ENCODE measurements at places on chromosomes 2 and 18.

DNA sequence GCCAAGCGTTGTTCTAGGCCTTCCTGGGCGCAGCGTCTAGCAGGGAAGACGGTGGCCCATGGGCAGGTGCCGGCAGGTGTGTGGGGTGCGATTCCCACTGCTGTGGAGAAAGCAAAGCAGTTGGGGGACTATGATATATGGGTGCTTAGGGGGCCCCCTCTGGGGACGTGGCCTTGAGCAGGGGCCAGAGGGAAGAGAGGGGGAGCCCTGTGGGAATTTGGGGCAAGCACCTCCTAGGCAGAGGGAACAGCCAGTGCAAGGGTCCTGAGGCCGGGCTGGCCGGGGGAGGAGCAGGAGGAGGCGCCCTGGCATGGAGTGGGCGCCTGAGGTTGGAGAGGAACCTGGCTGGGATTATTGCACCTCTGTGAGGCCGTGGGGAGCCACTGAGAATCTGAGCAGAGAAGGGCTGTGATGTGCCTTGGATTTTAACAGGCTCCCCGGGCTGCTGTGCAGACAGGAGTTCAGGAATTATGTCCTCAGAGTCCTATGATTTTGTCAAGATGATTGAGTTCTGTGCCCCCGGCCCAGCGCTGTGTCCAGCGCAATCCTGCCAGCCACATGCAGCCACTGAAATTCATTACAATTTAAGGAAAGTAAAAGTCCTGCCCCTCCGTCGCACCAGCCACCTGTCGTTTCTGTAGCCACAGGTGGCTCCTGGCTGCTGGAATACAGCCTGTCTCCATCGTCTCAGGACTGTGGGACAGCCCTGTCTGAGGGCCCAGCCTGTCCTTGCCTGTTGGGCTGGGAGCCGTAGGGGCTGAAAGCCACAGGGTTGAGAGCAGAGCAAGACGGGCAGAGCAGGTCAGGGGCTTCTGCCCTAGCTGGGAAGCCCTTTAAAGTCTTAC, 9.1 kb upstream of the KLHL30 start:
- DNase-seq: no peak

GRCh38 chr2:10124538-10125045, 2.1 kb downstream of the RRM2 start:
- DNase-seq: peak; percentile 59

DNA sequence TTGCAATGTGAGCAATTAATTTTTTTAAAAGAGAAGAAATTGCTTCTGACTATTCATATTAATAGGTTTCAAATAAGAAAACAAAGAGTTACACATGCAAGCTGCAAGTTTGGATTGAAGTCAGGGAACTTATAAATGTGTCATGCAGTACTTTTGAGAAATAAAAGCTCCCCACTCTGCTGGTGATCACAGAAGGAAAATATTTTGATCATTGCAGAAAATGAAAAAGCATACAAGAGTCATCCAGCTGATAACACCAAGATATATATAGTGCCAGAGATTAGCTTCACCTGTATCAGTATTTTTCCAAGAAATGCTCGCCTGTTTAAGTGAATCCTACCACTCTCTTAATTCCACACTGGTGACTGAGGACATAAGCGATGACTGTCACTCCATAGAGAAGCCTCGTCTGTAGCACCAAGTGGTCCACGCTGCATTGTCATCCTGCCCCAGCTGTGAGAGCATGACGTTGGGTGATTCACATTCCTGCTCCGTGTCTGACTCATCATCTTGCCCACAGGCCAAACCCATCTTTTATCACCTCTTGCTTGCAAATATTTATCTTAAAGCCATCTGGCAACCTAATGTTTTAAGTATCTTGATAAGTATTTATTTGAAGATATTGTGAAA, 178.0 kb downstream of the ASXL3 start:
- DNase-seq: peak; percentile 32

DNA sequence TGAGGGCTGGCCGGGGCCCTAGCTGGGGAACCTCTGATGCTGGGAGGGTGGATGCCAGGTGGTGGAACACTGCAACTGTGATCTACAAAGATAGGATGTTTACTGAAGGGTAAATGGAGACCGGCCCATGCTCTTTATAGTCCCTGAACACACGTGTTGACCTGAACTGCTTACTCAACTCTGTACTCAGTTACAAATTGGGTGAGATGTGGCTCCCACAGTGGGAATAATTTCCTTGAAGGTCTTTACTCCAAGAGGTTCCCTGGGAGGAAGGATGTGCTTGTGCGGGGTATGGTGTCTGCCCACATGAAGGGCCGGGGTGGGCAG, 254.1 kb downstream of the PRKCE start:
- DNase-seq: no peak

- no peak for DNase-seq
Observed at GRCh38 chr2:152825834-152826233, 107.4 kb downstream of the ARL6IP6 start.

GRCh38 chr2:70515938-70516337, 37.7 kb downstream of the TGFA start:
- no peak for DNase-seq

- DNase-seq: peak; percentile 29
Observed at GRCh38 chr2:64888591-64889309, 100.4 kb upstream of the SLC1A4 start.

- no peak for DNase-seq
Observed at GRCh38 chr18:74679679-74680076, 82.0 kb downstream of the ZNF407 start.

DNA sequence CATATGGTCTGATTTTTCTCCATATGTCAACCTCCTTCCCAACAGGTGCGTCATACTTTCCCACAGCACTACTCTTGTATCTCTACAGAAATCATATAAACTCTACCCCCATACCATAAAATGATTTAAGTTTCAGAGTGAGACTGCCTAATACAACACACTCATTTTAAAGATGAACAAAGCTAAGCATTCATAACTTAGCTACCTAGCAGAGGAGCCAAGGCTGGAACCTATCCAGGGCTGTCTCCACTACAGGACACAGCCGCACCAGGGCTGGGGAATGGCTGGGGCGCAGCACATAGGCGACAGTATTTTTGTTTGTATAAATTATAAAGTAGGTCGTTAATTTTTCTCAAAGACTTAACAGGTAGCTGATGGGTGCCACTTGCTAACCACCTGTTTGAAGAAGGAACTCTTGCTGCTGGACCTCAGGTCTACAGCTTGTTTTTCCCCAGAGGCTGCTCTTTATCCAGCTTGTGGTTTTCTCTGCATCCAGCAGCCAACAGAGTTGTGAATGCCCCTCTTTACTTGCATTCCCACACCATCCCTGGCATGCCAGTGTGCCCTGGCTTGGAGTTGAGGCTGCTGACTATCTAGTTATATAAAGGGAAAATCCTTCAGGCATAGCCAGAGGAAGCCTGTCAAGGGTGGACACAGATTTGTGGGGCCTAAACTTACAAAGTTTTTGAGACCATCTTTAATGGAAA, 62.0 kb downstream of the HNRNPLL start:
- DNase-seq: no peak

GRCh38 chr2:120886534-120887319, 151.1 kb downstream of the GLI2 start:
- no peak for DNase-seq

- no peak for DNase-seq
Observed at GRCh38 chr18:48021273-48021914, 90.9 kb upstream of the SMAD2 start.

DNA sequence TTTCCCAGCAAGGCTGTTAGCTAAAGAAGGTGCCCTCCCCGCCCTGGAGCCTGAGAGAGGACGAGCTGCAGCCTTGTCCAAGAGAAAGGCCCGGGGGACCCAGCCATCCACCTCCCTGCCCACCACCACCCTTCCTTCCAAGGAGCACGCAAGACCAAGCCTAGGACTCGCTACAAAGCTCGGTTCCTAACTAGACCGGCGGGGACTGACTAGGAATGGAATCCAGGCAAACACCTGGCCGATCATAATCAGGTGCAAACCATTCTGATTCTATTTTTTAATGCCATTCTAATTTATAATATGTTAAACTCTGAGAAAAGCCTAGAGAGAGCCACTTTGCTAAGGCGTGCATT, 19.7 kb upstream of the TUBB6 start:
- no peak for DNase-seq

GRCh38 chr2:60437080-60437696, 116.3 kb downstream of the BCL11A start:
- DNase-seq: no peak

Data from astrocyte of the cerebellum (primary cell).